Adipocyte (in vitro differentiated cells): ENCODE measurements at places on chromosomes 2 and 18.
A peak's percentile ranks its signal among the peaks of the same experiment; 100 is the strongest.

GRCh38 chr2:17627434-17627833 lies 86.9 kb downstream of the VSNL1 start:
- no peak for DNase-seq

- no peak for DNase-seq
These were observed 6.1 kb downstream of the GPR39 start for GRCh38 chr2:132422736-132423135.

GRCh38 chr2:39068299-39069135 lies 52.3 kb downstream of the SOS1 start:
- DNase-seq: peak; percentile 17

DNA sequence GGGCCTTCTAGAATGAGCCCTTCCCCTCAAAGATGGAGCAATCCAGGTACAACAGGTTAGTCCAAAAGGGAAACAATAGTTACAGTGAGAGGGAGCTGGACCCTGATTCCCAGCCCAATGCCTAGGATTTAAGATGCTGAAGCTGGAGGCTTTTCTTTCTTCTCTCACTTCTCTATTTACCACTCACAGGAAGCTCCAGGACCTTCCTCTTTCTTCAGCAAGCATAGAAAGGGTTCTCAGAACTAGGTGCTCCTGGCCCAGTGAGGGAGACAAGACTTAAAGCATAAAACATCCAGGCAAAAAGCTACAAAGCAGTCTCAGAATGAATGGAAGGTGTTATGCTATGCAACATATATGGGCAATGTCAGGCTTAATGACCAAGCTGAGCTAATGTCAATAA lies 279.0 kb downstream of the SRBD1 start:
- no peak for DNase-seq

DNA sequence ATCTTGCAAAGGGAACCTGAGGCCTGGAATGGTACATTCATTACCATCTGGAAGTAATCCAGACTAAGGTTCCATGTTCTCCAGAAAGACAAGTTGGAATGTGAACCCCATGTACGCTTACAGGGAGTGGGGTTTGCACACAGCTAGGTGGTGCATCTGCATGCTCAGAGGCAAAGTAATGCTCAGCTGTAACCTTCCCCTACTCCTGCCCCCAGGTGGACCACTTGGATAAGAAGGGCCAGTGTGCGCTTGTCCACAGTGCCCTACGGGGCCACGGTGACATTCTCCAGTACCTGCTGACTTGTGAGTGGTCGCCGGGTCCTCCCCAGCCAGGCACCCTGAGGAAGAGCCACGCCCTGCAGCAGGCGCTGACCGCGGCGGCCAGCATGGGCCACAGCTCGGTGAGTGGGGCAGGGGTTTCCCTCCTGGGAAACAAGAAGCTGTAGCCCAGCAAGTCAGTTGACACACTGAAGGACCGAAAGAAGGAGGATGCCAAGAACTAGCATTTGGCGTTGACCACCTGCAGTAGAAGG lies 90.0 kb downstream of the WDSUB1 start:
- DNase-seq: no peak

- no peak for DNase-seq
These were observed 13.1 kb downstream of the AP1S3 start for GRCh38 chr2:223824301-223824700.

- no peak for DNase-seq
These were observed 46.3 kb downstream of the PSD4 start for GRCh38 chr2:113219889-113220641.

GRCh38 chr2:37653093-37653492 lies 18.3 kb downstream of the CDC42EP3 start:
- no peak for DNase-seq

GRCh38 chr18:9710037-9710436 lies 1.9 kb downstream of the RAB31 start:
- DNase-seq: no peak

- peak; percentile 76 for DNase-seq
These were observed 92.3 kb upstream of the SMAD2 start for GRCh38 chr18:48022531-48023329.

DNA sequence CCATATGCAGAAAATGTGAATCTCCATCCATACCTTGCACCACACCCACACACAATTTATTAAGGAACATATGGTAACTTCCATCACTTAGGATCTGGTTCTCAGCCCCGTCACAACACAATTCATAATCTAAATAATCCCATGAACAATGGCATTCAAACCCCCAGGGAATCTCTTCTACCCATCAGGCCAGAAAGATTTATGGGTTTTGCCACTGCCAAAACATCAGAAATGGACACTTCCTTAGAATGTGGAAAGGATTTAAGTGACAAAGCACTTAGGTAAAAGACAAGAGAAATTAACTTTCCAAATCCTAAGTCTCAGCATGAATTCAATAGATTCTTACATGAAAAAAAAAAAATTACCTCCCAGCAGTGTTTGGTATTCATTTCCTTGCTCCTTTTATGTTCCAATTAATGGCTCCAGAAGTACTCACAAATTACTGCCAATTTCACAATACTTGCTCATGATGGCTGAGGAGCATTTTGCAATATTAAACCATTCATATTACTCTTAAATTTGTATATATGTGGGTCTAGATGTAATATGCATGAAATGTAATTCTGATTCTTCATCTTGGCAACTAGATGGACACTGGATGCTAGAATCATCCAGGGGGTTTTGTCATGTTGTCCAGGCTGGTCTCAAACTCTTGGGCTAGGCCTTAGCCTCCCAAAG lies 56.5 kb upstream of the TMEM247 start:
- peak; percentile 69 for DNase-seq

GRCh38 chr18:22408059-22408458 lies 9.7 kb downstream of the CTAGE1 start:
- DNase-seq: no peak

DNA sequence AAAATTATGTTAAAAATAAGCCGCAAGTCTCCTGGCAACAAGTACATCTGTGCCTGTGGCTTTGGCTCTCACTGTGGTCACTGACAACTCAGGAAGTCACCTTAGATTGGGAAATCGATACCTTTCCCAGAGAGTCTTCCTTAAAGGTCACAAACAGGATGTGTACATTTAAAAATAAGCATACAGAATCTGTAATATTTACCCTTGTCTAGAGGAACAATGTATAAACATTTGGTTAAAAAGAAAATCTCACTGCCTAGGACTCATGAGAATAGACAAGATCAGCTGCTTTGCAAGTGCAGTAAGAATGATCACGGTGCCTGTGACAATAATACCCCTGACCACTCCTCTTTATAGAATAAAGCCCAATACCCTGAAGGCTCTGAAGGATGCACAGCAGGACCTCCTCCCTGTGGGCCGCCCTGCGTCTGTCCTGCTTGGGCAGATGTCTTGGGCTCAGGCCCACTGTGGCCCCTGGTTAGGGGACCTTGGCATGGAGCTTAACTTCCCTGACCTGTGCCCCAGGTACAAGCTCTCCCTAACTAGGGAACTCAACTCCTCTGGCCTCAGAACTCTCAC lies 98.0 kb upstream of the MGAT4A start:
- DNase-seq: no peak

GRCh38 chr2:231396058-231396821 lies 730 bp downstream of the B3GNT7 start:
- DNase-seq: no peak

DNA sequence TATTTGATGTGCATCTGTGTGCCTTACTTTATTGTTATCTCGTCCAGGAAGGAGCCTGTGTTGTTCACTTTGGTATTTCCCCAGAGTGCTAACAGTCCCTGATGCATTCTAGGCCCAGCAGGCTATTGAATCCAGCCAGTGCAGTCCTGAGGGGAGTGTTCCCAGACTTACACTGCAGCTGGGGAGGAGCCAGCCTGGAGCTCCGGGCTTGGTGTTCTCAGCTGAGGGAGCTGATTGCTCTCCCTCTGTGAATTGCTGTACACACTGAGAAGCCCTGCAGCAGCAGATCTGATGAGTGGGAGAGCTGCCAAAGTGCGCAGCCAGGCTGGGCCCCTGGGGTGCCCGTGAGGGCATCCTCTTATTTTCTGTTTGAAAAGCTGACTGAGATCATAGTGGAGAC lies 159.2 kb downstream of the GALNT3 start:
- DNase-seq: peak; percentile 70

- no peak for DNase-seq
These were observed 71.8 kb downstream of the ACVR1 start for GRCh38 chr2:157804355-157804754.

GRCh38 chr2:140173790-140174189 lies 1393.6 kb upstream of the NXPH2 start:
- no peak for DNase-seq

DNA sequence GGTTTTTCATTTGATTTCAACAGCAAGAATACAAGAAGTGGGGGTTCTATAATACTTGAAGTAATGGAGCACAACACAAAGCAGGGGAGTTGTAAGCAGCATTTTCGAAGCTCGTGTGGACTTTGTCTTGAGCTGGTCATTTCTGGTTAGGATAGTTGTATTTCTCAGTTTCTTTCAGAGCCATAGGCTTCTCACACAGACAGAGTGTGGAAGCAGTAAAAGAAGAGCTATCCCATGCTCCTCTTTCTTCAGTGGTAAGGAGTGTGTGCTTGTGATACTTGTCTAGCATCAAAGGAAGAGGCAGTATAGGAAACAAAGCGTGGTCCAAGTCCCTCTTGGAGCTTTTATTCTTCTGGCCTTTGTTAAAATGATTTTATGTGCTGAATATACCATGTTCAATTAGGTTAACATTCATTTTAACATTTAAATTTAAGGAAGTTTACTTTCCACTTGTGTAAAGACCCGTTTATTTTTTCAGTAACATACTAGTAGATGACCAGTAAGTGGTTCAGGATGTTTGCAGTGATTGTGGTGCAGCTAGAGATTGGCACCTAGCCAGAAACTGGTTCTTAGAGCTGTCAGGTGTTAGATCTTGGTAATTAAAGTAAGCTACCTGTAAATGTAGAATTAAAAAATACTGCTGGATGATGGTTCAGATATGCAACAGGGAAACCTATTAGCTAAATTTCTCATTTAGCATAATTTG lies 14.6 kb downstream of the CCNYL1 start:
- no peak for DNase-seq

GRCh38 chr2:96261328-96262003 lies 4.3 kb downstream of the TMEM127 start:
- no peak for DNase-seq

GRCh38 chr2:210224941-210225672 lies at the start of gene ACADL:
TSS of gene ACADL (minus strand) at chr2:210225447. CDS start at chr2:210225263, 184 bp downstream.
- DNase-seq: peak; percentile 60

DNA sequence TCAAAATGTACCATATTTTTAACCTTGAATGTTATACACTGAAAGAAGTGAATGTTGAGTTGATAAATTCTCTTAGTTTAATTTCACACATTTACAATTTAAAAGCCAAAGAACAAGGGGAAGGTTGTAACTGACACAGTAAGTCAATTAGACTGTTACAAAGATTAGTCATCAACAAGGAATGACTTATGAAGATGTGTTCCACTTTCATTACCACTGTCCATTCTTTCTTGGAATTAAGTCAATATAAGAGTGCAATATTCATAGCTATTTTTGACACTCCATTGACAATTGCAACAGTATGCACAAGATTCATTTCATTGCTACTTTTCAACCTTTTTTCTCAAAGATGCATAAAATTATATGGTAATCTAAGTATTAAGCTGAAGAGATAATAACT lies 291.3 kb downstream of the RIT2 start:
- DNase-seq: no peak

DNA sequence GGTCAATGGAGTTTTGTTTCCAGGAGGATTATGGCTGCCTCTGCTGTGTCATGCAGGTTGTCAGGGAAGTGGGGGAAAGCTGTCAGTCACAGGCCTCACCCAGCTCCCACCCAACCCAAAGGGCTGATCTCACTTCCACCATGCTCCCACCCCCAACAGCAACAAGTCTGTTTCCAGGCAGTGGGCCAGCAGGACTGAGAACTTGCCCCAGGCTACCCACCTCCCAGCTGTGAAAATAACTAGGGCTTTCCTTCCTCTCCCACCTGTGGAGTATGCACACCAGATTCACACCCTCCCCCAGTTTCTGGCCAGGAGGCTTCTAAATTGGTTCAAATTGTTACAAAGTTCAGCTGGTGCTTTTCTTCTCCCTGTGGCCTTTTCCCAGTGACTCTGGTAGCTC lies 95.6 kb upstream of the ACVR1 start:
- DNase-seq: no peak

- no peak for DNase-seq
These were observed 159.6 kb downstream of the RND3 start for GRCh38 chr2:150327564-150328489.

DNA sequence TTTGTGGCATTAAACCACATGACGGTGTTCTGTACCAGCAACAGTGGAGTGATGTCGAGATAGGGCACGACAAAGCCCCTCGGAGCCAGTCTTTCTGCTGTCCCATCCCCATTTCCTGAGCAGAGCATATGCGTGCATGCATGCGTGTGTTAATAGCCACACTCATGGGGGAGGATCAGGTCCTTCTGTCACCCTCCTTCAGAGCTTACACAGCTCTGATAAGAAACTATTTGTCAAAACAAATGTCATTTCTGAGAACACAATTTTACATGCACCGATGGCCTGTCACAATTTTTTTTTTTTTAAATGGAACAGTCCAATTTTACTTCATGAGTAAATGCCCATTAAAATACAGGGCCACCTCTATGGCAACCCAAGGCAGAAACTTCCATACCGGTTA lies 95.9 kb upstream of the ZBTB14 start:
- no peak for DNase-seq

DNA sequence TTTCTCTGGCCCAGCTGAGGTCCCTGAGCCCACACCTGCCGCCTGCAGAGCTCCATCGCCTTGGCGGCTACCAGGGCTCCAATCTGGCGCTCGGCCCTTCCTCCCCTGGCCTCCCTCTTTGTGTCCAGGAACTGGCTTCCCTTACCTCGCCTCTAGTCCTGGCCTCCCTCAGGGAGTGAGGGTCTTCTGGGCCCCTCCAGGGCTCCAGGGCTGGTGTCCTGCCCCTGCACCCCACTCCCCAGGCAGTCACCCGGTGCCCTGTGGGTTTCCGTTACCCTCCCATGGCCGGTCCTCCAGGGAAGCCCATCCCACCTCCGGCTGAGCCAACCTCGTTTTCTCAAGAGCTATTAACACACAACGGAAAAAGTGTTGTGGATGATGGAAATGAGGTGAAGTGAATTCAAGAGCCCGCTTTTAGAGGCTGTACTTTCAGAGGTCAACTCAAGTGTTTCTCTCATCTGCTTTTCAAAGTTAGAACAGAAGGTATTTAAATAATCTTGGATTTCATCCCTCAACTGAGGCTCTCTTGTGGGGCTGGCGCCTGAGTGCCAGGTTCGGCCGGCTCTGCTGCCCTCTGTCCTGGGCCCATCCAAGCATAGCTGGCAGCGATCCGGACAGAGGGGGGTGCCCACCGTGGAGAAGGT lies 131.9 kb downstream of the ASB1 start:
- no peak for DNase-seq

- DNase-seq: no peak
These were observed 7.8 kb upstream of the NPAS2 start for GRCh38 chr2:100812116-100812515.

GRCh38 chr2:85678377-85678776 lies 10.4 kb upstream of the SFTPB start:
- no peak for DNase-seq

DNA sequence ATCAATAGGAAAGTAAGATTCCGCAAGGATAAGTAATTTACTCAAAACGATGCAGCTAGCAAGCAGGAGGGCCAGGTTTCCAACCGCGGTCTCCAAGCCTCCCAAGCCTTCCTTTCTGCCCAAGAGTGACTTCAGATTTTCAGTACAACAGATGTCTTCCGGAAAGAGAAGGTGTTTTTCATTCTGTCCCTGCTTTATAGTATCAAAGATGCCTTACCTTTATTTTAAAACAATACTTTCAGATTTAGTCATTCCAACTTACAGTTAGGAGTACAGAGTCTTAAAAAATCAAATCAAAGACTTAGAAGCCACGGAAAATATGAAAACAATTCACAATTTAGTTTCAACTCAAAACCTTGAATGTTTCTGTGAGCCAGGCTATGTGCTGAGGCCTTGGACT lies 43.6 kb downstream of the CYB5A start:
- DNase-seq: no peak
